ENCODE measurements at places on chromosomes 1 and 21.
A peak's percentile ranks its signal among the peaks of the same experiment; 100 is the strongest.

DNA sequence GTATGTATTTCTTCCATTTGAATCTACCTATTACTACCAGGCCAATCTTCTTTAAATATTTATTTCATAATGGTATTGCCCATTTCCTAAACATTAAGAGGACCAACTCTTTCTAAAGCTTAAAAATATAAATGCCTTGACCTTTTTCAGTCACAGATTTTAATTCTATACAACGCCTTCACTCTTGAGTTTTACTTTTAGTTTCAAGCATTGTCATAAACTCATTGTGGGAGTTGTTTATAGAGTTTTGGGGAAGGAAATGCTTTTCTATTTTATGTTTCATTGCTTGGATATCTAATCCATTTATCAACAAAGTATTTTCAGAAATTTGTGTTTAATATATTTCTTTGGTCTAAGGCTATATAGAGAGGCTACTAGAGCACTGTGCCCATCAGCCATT, 155.8 kb downstream of the DPYD start:
- DNase-seq: no peak

- no peak for DNase-seq
Observed at GRCh38 chr1:175294179-175294756, 101.7 kb upstream of the KIAA0040 start.

GRCh38 chr1:219492717-219493116, 120.2 kb downstream of the ZC3H11B start:
- no peak for DNase-seq

- DNase-seq: no peak
Observed at GRCh38 chr1:24275510-24275909, 43.6 kb upstream of the GRHL3 start.

- DNase-seq: no peak
Observed at GRCh38 chr1:112727716-112728115, 12.6 kb upstream of the PPM1J start.

- no peak for DNase-seq
Observed at GRCh38 chr1:3313576-3313950, 140.9 kb upstream of the ARHGEF16 start.

DNA sequence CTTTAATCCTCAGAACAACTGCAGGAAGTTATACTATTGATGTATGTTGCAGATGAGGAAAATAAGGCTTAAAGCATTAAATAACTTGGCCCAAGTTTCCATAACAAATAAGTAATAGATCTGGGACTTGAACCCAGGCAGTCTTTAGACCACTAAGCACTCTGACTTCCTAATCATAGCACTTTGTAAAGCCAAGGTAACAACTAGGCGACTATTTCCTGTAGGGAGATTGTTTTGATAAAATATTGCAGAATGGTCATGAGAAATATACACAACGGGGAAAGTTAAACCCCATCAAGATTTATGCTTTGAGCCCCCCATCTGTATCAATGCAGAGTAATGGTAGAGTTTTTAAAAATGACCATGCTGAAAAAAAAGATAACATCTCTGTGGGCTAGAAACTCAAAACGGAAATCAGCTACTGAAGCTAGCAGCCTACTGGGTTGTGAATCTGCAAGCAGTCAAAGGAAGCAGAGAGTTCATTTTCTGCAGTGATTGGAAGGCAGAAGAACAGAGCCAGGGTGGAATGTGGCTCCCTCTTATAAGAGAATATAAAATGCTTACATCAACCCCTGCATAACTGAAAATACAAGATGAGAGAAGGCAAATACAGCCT, 111.2 kb upstream of the OLIG2 start:
- no peak for DNase-seq

DNA sequence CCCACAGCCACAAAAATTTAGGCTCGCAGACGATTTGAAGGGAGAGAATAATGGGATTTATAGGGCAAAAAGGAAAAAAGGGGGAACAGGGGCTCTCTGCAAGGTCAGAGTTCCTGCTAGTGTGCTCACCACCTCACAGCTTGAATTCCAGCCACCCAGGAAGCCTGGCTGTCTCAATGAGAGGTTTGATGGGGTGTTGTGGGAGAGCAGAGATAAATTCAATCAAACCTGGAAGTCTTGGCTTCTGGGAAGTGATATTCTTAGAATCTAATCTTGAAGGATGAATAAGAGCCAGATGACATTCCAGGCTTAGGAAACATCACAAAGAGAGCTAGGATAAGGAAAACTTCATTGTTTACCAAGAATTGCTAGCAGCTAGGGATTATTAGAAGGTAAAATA, 47.4 kb upstream of the C21orf91 start:
- DNase-seq: no peak

DNA sequence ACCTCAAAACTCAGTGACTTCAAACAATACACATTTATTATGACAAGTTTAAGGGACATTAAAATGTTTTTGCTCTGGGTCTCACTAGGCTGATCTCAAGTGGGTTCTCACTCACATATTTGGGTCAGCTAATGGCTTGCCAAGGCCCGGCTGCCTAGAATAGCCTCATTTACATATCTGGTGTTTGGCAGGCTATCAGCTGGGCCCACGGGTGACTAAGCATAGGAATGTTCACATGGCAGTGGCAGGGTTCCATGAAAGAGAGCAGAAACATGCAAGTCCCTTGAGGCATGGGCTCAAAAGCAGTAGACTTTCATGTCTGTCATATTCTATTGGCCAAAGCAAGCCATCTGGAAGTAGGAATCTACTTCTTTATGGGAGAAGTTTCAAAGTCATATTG, 492.6 kb downstream of the KCNT2 start:
- DNase-seq: no peak

DNA sequence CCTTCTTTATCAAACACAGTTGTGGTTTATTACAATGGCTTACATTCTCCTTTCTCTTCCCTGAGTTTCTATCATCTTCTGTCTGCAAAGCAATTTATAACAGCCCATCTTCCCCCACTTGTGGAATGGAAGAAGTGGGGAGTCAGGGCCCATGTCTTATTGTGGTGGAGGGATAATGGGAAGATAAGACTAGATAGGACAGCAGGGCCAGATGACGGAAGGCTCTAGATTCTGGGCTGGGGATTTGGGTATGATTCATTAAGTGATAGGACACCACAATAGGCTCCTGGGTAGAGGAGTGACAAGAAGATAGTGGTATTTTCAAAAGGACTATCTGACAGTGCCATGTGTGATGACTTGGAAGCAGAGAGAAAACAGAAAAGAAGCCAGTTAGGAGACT, 450.6 kb downstream of the TTLL7 start:
- DNase-seq: no peak

DNA sequence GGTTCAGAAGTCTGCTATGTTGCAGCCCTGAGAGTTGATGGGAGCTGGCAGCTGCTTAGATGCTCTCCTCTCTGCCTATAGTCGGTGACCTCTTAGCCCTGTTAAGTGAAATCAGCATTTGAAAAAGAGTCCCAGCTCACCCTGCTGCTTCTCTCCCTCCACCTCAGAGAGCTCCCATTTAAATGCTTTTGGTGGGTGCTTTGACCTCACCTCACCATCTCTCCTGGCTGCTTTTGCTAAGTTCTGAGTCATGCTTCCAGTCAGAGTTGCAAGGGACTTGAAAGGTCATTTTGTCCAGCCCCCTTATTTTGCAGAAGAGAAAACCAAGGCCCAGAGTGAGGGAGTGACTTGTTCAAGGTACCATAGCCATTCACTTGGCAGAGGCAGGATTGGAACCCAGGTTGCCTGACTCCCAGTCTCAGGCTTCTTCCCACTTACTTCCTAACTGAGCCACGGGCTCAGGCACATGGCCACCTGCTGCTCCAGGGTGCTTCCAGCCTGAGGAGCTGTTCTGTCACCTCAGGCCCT, 3.3 kb downstream of the MAPKAPK2 start:
- DNase-seq: no peak

DNA sequence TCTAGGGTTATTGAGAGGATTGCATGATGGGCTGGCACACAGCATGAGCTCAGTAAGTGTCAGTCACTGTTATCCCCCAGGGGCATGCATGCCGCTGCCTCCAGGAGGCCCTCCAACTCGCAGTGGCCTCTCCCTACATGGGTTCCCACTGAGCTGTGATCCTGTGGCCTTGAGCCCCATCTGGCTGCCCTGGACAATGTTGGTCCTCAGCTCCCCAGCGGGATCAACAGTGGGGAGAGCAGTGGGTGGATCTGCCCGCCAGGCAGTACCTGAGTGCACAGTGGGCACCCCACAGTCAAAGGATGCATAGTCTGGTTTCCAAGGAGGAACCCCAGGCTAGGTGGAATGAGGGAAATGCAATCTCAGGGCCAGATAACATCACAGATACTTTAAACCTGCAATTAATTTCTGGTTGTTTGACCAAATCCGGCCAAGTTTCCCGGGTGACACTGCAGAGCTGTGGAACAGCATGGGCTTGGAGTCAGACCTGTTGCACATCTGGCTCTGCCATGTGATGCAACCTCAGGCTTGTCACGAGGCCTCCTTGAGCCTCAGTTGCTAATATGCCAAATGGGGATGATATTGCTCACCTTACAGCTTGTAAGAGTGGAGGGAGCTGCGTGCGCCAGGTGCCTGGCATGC, 9.3 kb downstream of the PADI3 start:
- DNase-seq: no peak

DNA sequence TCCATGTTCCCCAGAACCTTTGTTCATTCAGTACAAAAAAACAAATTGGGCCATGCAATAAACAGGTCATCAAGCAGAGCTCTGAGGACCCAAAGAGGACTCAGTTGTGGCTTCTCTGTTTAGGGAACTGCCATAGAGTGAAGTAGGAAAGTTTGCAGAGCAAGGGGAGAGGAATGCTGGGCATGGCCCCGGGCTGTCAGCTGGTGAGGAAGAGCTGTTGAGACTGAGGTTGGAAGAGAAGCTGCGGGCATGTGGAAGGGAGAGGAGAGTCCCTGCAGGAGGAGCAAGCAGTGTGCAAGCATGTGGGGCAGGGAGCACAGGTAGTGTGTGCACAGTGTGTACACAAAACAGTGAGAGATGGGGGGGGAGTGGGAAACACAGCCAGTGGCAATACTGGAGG, 71.8 kb downstream of the NTPCR start:
- DNase-seq: no peak

DNA sequence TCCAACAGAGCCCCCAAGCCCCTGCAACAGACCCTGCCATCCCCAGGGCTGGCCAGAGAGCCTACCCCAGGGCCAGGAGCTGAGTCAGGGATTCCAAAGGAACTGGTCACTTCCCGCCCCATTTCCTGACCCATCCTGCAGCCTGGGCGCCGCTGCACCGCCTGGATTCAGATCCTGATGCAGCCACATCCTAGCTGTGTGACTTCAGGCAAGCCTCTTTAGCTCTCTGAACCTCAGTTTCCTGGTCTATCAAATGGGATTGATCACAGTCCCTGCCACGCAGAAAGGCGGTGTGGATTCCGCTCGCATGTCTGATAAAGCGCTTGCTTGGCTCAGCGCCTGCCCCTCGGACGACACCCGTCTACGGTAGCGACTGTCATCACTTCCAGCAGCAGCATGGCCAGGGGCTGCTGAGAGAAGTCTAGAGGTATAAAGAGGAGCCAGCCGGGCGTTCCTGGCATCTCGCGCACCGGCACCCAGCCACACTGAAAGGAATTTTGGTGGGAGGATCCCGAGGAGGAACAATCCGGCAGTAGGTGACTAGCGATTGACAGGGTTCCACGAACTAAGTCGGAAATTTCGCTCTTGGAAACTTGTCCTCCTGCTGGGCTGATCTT, 10.1 kb downstream of the EPHA2 start:
- DNase-seq: no peak

GRCh38 chr1:12615865-12616708, 1.9 kb downstream of the DHRS3 start:
- peak; percentile 53 for DNase-seq

DNA sequence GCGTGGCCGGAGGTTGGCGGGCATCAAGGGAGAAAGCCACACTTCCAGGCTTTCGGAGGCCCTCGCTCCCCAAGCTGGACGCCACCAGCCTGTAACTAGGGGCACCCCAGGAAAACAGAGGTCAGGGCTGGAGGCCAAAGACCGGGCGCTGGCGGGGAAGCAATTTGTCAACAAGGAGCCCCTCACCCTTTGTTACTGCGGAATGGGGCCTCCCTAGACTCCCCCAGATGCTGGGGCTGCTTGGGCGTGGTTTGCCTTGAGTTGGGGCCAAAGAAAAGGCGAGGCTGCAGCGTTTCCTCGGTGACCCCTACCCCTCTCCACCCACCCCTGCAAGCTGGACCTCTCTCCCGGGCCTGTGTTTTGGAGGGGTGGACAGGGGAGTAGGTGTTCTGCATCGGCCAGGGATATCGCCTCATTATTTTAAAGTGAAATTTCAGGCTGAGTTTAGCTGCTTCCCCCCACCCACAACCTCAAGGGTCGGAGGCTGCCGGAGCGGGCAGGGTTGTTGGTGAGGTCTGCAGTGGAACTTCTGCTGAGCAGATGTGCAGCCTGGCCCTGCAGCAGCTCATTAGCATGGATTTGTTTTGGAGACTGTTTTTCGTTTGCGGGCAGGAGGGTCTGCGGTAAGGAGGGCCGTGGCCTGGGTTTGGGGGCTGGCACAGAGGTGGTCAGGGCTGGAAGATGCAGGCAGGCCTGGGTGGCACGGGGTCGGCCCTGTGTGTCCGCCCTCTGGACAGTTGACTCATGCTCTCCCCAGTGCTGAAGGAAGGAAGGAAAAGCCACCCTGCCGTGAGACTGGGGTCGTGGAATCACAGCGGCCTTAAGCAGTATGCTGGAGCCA, 1.5 kb downstream of the NBL1 start:
- no peak for DNase-seq

- DNase-seq: no peak
Observed at GRCh38 chr21:32088471-32088870, 190.4 kb downstream of the MIS18A start.

DNA sequence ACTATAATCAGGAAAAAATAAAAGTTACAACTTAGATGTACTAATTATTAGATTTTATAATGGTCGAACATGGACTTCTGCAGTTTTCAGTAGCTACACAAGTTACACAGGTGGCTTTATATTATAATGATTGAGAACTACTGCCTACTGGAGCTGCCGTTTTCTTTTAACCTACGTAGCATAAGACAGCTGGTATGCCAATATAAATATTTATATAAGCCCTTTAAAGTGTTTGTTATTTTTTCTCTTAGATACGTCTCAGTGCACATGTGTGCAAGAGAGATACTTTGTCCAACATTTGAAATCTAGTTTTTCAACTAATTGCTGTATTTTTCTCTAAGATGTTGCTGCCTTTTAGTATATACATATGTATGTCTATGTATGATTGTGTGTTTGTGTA, 42.4 kb downstream of the PDC start:
- DNase-seq: no peak

GRCh38 chr1:84785271-84786036, 95.2 kb upstream of the SSX2IP start:
- no peak for DNase-seq

- DNase-seq: no peak
Observed at GRCh38 chr1:164604541-164604940, 45.6 kb downstream of the PBX1 start.

- DNase-seq: no peak
Observed at GRCh38 chr1:72230746-72231145, 51.6 kb downstream of the NEGR1 start.

- DNase-seq: no peak
Observed at GRCh38 chr1:212485913-212486618, 53.3 kb downstream of the NENF start.

All from activated T-cell treated with anti-CD3 and anti-CD28 coated beads, Interleukin-2, amount 50 U/mL, for 24 hours (primary cell).